LoVo (cell line): ENCODE measurements at places on chromosomes 5 and 9.

- DNase-seq = no peak
Observed at GRCh38 chr9:123364241-123364824, 8.3 kb downstream of the CRB2 start.

DNA sequence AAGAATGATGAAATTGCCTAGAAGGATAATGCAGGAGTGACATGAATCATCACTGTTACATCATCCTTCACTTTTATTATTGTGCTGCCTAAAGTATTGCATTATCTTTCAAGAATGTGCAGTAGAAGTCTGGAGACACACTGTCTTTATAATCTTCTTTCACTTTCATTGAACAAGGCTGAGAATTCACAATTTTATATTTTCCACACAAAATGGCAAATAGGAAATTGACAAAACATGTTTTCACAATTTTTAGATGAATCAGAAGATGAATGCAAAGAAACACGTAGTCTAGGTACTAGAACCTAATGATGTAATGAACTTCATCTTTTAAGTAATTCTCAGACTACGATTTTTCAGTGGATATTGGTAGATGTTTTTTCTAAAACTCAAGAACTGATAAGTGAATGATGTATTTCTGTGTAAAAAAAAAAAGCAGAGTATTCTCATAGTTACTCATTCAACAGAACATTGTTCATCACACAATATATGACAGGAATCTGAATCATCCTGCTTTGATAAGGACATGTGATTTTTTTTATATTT lies 131.5 kb upstream of the GRHPR start:
- DNase-seq = peak; percentile 36

- no peak for DNase-seq
Observed at GRCh38 chr5:147560718-147561331, 51.0 kb upstream of the DPYSL3 start.

DNA sequence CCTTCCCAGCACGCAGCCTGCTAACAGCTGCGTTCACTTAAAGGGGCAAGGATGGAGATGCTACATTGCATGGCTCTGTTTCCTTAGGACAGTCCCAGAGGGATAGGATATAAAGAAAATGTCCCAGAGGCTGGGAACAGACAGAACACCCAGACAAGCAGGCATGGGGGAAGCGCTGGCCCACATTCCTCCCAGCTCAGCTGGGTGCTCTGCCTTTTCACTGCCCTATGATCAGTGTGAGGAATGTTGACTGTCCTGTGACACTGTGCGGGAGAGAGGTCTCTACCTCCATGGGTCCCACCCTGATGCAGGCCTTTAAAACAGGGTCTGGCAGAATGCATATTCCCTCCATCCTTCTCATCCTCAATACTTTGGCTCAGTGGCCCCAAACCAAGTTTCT lies 459.4 kb upstream of the DMAC1 start:
- no peak for DNase-seq

DNA sequence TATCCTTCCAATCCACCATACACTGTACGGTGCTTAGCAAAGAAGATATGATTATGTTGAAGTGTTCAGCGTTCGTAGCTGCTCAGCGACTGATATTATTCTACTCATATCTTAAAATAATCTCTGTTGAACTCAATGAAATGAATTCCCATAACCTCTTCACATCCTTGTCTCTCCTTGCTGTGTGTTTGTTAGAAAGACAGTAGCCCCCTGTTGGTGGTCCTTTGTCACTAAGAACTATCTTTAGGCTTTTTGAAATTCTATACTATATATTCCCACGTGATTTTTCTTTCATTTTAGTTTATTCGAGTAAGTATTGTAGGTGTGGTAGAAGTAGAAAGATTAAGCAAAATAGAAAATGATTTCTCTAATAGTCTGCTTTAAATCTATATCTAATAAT lies 762.8 kb upstream of the WWC1 start:
- no peak for DNase-seq

- DNase-seq = no peak
Observed at GRCh38 chr5:113039229-113039933, 62.8 kb downstream of the DCP2 start.

- DNase-seq = peak; percentile 15
Observed at GRCh38 chr5:107248066-107248695, 422.6 kb downstream of the EFNA5 start.

- no peak for DNase-seq
Observed at GRCh38 chr5:158492136-158492535, 607.6 kb downstream of the EBF1 start.

- DNase-seq = no peak
Observed at GRCh38 chr9:3444016-3444415, 81.8 kb downstream of the RFX3 start.

DNA sequence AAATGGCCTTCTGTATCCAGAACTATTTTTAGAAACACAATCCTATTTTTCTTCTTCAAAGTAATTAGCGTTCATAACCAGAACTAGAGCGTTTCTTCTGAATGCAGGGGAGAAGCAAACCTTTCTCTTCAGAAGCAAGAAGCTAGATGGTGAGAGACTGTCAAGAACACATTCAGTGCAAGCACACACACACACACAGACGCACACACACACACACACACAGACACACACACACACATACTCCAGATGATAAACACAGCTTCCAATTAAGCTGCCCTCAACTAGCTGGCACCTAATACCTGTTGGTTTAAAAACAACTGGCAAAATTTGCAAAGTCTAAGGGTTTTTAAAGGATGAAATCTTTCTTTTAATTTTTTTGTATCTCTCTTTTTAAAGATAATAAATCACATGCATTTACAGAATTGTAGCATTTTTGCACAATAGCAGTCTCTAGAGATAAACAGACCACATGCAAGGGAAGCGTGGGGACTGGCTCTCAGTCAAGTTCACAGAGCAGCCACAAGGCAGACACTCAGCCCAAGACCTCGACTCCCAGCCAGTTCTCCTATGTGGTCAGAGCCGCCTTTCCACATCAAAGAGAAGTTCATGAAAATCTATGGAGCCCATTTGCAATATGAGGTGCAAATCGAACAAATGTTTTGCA lies 138.5 kb downstream of the TTLL11 start:
- no peak for DNase-seq

GRCh38 chr5:106843812-106844416 lies 826.8 kb downstream of the EFNA5 start:
- DNase-seq = peak; percentile 36

DNA sequence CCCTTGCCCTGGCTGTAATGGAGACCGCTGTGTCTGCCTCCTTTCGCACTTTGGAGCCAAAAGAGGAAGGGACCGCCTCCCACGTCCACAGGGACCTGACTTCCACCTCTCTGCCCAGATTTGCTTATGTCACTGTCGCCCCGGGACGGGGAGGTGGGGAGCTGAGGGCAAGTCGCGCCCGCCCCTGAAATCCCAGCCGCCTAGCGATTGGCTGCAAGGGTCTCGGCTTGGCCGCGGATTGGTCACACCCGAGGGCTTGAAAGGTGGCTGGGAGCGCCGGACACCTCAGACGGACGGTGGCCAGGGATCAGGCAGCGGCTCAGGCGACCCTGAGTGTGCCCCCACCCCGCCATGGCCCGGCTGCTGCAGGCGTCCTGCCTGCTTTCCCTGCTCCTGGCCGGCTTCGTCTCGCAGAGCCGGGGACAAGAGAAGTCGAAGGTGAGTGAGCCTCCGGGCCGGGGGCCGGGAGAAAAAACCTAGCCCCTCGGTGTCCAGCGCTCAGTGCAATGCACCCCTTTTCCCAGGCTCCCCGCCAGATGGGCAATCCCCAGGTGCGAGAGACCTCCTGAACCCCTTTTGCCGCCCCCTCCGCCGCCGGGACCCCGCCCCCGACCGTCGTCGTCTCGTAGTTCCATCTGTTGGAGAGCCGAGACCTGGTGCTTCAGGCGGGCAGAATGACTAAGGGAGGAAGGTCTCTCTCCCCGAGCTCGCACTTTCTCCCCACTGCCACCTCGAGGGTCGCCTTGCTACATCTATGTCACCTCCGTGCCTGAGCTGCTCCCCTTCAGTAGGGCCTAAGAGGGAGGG lies at the start of gene GPX3:
Gene GPX3, plus strand, starts transcription at position 288 of the 807 bp plus-strand sequence. Its CDS starts 64 bp downstream, at position 352.
- DNase-seq = peak; percentile 39

DNA sequence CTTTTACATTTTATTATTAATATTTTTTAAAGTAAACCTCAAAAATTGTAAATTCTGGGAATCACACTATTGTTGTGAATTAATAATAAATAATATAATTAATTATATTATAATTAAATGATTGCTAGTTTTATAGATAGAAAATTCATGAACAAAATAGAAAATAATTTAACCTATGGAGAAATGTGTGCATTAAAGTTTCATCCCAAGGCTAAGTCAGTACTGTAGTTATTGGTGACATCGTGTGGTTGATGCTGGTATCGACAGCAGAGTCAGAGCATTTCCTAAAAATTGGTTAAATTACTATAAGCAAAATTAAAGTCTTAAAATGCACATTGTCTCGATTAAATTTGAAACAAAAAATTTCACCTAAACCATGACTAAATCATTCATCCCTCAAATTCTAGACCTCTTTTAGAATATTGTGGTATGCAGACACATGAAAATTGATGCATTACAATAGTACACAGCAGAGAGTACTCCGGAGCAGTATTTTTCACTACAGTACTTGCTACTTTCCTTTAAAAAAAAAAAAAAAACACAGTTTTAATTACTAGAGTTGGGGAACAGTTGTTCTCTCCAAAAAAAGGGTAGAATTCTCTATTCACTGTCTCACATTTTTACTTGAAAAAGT lies 73.9 kb downstream of the RORB start:
- DNase-seq = peak; percentile 24
